ENCODE measurements at places on chromosomes 7 and 10.

DNA sequence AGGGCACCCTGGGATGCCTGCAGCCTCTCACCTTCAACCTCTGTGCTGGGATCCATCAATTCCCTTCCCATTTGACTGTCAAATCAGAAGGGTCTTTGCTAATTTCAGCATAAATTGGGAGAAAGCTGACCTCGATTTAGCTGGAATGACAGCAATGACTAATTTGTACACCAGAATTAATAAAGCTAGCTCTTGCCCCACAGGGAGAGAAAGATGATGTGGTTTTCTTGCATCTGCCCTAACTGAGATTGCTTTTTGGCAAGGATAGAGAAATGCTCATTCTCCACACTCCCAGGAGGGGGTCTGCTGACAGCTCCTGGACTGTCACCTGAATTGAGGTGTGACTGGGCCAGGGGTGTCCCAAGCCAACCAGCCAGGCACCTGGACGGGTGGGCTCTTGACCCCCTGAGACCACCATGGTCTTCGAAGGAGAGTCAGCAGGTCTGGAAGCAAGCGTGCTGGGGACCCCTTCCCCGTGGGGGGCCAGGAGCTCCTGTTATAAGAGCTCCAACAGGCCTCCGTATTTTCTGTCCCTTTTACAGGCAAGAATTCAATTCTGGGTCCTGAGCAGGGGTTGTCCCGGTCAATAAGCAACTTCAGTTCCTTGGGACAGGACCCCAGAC, 42.1 kb downstream of the RBM17 start:
- DNase-seq, result no peak

GRCh38 chr7:47258798-47259197, 323.1 kb downstream of the TNS3 start:
- no peak for DNase-seq

DNA sequence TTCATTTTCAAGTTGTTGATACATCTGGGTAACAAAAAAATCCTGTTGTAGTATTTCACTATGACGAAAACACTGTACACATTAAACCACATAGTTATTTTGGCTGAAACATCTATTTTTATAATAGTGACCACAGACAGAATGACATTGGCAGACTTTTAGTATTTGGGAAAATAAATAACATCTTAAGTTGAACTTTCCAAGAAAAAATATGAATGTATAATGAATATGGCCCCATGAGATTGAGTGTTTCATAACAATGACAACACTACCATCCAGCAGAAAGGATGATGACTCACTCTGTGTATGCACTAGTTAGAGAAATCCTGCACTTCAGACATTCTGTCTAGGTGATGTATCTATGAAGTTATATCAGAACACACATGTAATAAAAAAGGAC, 118.1 kb downstream of the SEMA3D start:
- DNase-seq, result no peak

DNA sequence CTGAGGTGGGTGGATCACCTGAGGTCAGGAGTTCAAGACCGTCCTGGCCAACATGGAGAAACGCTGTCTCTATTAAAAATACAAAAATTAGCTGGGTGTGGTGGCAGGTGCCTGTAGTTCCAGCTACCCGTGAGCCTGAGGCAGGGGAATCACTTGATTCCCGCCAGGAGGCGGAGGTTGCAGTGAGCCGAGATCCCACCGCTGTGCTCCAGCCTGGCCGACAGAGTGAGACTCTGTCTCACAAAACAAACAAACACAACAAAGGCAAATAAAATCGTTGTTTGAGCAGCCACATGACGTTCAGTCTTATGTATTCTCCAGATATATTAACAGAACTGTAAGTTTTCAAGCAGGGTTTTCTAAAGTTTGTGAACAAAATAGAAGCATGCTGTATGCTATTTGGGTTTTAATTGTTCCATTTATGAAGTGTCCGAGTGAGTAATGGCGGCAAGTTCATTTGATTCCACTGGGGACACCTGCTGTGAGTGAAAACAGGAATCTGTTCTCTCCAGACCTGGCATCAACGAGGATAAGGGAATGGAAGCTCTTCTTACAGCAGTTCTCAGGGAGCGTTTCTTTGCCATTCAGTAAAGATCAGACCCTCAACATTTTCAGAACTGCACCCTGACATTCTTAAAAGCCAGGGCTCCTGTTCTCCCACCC, 122.5 kb upstream of the PITRM1 start:
- no peak for DNase-seq

DNA sequence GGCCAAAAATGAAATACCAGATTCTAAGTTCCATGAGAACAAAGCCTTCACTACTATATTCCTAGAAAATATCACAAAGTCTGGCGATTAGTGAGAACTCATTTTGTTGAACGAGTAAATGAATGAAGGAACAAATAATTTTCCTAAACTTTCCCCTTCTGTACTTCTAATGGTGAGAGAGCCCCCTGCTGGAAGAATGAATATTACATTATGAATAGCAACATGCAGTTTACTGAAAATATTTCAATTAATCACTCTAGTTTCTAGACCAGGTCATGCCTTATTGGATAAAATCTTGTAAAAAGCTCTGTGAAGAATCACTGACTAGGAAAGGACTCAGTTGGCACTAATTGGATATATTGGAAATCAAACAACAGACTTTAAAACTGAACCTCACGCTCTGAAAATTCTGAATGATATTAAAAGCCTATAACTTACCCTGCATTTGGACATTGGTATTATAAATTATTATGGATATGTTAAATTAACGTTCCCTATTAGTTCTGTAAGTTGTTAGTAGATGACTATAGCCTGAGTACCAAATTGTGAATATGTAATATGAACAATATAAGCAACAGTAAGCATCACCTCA, 32.4 kb upstream of the MTPN start:
- peak; percentile 78 for DNase-seq

DNA sequence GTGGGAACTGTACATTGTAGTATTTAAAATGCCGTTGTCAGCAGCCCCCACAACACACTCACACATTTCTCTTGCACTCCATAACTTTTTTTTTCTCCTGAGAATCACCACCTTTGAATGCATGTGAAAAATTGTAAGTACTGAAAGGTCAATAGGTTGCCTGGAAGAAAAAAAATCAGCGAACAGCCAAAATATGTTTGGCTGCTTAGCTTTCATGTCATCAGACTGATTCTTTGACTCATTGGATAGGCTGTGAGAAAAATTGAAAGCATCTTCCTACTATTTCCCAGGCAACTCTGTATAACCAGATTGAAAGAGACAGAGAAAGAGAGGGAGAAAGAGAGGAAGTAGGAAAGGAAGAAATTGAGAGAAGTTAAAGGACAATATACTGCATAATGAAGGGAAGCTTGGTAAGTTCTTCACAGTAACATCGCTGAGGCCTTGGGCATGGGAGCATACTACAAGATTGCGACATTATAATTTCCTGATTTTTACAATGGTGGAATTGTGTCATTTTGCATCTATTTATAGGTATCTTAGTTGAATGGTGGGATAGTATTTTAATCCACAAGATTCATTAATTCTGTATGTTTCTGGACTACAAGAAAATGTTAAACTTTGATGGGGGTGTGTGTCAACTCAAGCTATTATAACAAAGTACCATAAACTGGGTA, 249.3 kb upstream of the KCND2 start:
- no peak for DNase-seq

- peak; percentile 38 for DNase-seq
Observed at GRCh38 chr10:18594574-18595156, 56.7 kb downstream of the NSUN6 start.

DNA sequence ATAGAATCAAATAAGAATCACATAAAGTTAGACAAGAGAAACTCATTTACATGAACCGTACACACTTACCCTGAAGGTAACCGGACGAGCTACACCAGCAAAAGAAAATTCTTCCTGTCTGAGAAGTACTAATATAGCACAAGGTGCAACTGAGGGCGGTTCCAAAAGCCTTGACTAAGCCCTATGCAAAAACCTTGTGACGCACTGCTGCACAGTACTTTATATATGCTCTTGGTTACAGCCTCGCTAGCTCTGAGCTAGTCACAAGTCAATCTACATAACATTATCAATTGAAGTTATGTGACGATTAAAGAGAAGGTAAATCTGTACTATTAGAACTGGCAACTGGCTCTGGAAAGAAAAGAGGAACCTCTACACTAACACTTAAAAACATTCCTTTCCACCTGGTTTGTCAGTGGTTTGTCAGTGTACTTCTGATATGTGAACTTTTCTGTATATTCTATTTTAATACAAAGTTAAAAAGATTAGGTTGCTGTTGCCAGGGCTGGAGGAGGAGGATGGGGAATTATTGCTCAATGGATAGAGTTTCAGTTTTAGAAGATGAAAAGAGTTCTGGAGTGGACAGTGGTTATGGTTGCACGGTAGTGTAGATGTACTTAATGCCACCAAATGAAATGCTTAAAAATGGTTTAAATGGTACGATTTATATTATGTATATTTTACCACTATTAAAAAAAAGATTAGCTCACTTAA, 21.6 kb downstream of the NT5C3A start:
- DNase-seq, result peak; percentile 97

DNA sequence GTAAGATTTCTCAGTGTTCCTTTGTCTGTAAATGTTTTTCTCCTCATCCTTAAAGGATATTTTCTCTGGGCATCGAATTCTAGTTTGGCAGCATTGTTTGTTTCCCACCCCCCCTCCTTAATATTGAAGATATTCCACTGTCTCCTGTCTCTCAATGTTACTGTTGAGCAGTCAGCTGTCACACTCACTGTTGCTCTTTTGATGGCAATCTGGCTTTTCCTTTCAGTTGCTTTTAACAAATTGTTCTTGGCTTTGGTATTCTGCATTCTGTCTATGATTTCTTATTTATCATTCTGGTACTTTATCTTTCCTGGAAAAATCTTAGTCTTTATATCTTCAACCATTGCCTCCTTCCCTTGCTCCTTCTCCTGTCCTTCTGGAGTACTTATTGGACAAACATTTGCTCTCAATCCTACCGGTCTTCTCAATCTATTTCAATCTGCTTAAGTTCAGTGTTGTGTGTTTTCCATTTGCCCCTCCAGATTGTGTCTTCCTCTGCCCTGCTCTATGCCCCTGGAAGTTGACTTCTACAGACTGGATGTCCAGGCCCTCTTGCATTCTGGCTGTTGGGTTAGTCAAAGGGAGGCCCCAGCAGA, 9.3 kb upstream of the GTPBP4 start:
- no peak for DNase-seq

DNA sequence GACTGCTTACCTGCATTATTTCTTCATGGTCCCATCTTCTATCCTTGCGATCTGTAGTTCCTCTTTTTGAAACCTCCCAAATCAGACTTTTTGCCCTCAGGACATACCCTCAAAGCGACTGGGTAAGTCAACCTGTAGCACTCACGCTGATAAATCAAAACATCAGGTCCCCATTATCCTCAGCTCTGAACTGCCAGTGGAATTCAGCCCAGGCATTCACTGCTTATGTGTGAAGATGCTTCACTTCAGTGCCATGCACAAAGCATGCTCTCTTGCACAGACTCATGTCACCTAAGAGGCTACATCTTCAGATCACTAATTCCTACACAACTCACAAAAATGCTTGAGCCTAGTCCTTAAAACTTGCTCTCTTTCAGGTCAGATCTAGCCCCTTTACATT, 283.6 kb upstream of the KLF6 start:
- no peak for DNase-seq

DNA sequence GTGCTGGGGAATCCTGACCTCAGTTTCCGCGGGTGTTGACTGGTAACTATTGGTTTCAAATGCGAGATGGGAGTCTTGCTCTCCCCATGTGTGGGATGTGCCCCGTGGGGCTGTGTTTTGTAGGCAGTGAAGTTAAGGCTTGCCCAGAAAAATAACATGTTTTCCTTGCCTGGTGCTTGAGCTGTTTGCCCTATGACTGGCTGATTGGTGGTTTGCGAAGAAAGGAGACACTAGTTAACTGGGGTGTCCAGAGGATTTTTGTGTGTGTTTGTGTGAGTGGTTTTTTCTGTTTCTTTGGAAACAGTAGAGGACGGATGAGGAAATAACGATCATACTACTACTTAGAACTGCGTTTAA, 61.9 kb downstream of the CREB5 start:
- no peak for DNase-seq

GRCh38 chr10:126398924-126399323, 10.6 kb upstream of the ADAM12 start:
- DNase-seq, result no peak

DNA sequence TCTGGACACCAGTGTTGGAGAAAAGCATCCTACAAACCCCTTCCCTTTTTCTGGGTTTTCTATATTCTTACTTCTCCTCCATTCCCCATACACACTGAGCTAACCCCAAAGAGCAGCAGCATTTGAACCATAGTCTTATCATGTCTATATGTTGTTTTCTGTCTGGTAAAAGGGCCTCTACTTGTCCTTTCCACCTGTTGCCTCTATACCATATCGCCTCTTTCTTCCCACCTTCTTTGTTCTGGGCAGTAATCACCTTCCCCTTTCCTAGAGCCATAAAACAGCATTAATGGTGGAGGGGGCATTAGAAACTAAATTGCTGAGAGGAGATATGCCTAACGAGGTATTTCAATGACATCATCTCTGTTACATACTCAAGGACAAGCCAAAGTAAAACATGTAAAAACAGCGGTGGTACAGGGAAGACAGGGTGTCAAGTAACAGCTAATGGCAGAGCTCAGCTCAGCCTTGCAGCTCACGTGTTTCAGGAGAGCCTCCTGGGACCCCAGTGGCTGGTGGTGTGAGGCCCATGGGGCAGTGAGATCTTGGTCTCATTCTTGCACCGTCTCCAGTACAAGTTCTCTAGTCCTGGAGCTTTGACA, 20.6 kb downstream of the NPY start:
- DNase-seq, result no peak

- DNase-seq, result peak; percentile 71
Observed at GRCh38 chr10:24556750-24557742, 166.6 kb downstream of the ARHGAP21 start.

- no peak for DNase-seq
Observed at GRCh38 chr7:38630720-38631673, at the start of gene AMPH. Gene AMPH, minus strand, starts transcription at chr7:38631373. Its CDS starts 22 bp downstream, at chr7:38631351.

- DNase-seq, result no peak
Observed at GRCh38 chr7:100483722-100484672, at the start of gene NYAP1. Gene NYAP1, plus strand, starts transcription at chr7:100483927. Its CDS starts 1,385 bp downstream, at chr7:100485312.

- DNase-seq, result no peak
Observed at GRCh38 chr10:117549100-117549585, 6.6 kb downstream of the EMX2 start.

DNA sequence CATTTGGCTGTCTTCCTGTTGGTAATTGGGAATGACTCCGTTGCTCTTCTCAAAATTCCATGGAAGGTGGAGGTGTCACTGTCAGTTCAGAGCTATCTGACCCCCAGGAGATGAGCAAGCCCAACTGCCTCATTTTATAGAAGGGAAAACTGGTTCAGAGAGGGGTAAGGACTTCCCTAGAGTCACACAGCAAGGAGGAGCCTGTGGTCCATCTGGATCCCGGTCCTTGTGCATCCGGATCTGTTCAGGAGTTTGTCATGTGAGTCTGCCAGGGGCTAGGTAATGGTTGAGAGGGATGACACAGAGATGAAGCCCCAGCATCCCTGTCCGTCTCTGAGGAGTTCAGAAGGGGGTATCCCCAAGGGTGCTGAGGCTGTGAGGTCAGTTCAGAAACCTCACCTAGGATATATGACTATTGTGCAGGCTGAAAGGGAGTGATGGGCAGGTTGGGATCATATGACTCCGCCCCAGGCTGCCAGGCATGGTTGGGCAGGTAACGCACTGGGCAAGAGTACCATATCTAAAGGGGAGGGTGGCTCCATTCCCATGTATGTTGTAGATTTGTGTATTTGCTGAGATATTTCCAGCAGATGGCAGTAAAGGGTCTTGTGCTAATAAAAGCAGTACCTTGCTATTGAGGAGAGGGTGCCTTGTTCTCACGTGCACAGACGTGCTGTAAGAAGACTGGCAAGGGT, 16.0 kb upstream of the SLC29A3 start:
- DNase-seq, result peak; percentile 68
